ENCODE measurements at places on chromosomes 16 and 17.

- no peak for DNase-seq
Measured at GRCh38 chr16:63981639-63982038, 1140.2 kb downstream of the CDH11 start.

GRCh38 chr17:64615028-64615677, 47.0 kb downstream of the SMURF2 start:
- no peak for DNase-seq

DNA sequence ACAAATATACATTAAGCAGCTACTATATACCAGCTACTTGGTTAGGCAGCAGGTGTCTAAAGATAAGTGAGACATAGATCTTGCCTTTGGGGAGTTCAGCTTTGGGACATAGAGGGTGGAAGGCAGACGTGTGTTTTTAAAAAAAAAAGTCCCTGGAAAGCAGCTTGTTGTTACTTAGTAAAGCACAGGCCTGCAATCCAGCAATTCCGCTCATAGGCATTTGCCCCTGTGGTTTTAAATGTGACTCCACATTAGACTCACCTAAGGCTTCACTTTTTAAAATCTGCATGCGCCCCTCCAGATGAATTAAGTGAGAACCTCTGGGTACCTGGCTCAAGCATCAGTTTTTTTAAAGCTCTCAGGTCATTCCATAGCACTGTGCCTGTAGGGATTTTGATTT, 7.2 kb upstream of the MLYCD start:
- no peak for DNase-seq

DNA sequence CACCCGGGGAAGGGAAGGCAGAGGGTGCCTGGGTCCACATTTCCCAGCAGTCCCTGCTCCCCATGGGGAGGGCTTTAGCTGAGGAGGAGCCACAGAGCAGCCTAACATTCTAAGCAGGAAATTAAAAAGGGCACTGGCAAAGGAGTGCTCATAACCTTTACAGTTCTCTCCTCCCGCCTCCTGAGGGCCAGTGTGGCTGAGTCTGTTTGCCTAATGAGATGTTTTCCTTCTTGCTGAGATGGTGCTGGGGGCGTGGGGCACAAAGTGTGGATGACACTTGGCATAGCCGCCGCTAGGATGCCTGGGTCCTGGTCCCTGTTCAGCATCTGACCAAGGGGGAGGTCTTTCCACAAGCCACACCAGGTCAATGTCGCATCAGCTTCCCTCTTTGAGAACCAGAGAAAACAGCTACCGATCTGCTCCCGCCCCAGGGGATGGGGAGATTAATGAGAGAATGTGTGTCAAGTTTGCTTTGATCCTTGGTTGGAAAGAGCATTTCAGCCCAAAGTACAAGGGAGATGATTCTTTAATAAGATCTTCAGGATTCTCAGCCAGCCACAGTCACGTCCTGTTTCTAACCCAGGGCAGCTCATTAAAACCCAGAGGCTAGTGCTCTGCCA, 5.8 kb downstream of the KIF18B start:
- DNase-seq: no peak

DNA sequence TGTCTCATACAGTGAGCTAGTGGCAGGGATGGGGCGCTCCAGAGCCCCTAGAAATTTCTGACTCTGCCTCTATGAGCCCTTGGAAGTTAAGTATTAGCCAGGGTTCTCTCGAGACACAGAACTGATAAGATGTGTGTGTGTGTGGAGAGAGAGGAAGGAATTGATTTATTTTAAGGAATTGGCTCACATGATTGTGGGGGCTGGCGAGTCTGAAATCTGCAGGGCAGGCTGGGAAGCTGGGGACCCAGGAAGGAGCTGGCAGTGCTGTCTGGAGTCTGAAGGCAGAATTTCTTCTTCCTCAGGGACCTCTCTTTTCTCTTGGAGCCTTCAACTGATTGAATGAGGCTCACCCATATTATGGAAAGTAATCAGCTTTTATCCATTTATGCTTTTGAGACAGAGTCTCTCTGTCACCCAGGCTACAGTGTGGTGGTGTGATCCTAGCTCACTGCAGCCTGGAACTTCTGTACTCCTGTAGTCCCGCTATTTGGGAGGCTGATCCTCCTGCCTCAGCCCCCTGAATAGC, 16.8 kb downstream of the LRRC75A start:
- DNase-seq: no peak

DNA sequence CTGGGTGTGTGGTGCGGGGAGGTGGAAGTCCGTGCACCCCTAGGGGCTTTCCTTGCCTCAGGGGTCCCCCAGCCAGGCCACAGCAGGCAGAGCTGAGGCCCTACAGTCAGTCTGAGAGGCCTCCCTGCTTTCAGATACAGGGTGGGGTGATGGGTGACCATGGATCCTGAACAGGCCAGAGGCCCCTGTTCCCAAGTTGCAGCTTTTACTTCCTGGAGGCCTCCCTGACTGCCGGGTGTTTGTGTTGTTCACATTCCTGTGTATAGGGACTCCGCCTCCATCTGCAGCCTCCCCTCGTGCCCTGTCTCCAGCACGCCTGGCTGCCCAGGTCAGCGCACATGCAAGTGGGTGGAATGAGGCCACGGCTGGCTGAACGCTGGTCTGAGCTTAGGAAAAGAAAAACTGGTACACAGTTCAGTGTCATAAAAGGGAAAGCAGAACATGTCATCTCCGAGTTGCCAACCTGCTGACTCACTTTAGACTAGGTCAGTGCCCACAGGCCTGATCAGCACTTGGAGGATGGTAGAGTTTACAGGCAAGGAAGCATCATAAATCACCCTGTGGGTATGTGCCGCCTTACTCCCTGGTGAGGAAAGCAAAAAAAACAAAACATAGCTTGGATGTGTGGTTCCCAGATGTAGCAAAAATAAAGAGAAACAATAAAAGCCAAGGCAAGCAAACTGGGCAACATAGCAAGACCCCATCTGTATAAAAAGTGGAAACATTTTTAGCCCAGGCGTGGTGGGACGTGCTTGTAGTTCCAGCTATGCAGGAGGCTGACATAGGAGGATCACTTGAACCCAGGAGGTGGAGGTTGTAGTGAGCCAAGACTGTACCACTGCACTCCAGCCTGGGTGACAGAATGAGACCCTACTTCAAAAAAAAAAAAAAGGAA, 6.2 kb upstream of the SLC7A6 start:
- no peak for DNase-seq

GRCh38 chr16:84547546-84548061, 43.1 kb upstream of the MEAK7 start:
- DNase-seq: no peak

DNA sequence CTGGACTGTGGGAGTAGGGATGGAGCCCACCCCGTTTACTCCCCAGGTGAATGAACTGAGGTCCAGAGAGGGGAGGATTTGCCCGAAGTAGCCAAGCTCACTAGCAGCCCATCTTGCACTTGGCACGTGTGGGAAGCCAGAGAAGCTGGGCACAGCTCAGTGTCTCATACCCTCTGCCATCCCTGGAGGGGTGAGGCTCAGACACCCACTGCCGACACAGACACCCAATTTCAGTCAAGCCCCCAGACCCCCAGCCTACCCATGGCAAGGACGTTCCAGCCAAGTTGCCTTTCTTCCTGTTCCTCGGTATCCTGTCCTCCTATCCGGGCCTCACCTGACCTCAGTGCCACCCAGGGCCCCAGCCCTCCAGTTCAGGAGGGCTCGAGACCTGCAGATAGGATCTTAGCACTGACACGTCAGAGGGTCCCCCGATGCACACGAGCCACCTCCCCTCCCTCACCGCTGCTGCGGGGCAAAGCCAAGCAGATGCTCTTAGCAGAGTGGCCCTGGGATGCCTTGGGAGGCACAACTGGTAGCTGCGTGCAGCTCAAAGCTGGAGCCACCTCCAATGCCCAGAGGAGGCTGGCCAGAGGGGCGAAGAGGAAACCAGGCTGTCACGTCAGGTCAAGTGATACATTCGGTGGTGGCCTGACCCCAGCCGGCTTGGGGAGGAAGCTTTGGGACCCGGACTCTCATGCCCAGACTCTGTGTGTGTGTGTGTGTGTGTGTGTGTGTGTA, 90.4 kb upstream of the TNRC6C start:
- no peak for DNase-seq

DNA sequence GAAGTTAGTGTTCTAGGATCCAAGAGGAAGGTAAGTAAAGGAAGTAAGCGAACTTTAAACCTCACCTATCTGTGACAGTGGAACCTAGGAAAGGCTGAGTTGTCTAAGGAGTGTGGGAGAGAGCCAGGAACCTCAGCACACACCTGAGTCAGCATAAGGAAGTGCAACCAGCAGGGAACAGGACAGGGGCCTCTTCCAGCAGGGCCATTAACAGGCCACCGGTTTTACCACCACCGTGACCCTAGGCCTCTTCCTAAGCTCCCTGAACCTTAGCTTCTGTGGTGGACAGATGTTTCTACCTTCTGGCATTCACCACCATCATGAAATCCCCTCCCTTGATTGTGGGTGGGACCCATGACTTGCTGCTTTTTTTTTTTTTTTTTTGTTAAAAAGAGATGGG, 26.7 kb upstream of the GPATCH8 start:
- no peak for DNase-seq

- no peak for DNase-seq
Measured at GRCh38 chr16:66851166-66851964, 7.2 kb downstream of the CA7 start.

DNA sequence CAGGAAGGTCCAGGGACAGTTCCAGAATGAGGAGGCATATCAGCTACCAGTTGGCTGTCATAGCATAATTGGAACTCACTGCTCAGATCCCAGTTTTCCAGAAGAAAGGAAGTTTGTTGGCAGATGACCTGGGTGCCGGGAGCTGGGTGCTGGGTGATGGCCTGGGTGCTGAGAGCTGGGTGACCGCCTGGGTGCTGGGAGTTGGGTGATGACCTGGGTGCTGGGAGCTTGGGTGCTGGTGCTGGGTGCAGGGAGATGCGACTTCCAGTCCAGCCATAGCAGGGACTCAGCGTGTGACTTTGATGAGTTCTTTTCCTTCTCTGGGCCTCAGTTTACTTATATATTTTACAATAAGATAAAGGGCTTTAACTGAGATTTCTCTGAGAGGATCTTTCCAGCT, 18.0 kb downstream of the WSCD1 start:
- DNase-seq: no peak

DNA sequence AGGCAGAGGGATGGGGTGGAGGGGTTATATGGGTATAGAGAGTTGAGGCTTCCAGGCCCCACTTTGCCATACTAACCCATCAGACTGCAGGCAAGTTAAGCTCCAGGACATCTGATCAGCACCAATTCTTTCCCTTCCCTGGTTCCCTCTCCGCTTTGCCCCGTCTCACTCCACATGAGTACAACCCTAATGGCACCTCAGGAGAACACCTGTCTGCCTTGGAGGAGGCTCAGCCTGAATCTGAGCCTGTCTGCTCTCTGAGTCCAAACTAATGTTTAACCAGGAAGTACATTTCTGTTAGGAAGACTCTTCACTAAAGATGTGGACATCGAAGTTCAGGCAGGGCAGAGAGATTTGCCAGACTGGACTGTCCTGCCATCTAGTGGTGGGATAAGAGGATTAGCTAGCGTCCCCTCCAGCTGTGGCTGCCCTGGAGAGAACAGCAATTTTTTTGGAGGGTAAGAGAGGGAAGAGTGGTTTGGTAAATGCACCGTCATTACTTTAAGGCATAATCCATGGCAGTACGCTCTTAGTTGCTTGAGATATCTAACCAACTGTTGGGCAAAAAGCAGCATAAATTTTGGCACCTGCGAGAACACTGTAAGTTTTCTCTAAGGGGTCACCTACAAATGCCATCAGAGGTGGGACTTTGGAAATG, 29.2 kb upstream of the LRRC75A start:
- peak; percentile 94 for DNase-seq

DNA sequence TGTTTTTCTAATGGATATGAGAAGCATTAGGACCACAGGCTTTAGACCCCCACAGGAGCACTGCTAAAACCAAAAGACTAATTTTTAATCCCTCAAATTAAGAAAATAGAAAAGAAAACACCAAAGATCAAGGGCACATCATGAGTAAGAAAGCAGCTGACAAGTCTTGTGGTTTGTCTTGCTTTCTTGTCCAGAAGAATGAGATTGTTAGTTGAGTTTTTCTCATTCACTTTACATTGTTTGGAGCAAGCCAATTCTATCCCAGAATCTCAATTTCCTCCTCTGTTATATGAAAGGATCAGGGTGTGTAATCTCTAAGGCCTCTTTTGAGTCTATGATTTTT, 899.0 kb downstream of the KCNJ2 start:
- no peak for DNase-seq

Data from hematopoietic multipotent progenitor cell (in vitro differentiated cells).